ENCODE measurements at places on chromosomes 3 and 15. TPM values are rescaled to one million over a fixed set of nuclear protein-coding genes. Genes with fewer than 3 reads are reported as not detected.
A peak's percentile ranks its signal among the peaks of the same experiment; 100 is the strongest.

GRCh38 chr3:12507591-12508281 is 23.5 kb downstream of the TSEN2 start:
- peaks cover 8% of the 10 kb centered on the region for H3K36me3 ChIP-seq
- H3K27me3 ChIP-seq: no peaks in the 10 kb centered on the region
- H3K4me3 ChIP-seq: no peak overlapping the region

DNA sequence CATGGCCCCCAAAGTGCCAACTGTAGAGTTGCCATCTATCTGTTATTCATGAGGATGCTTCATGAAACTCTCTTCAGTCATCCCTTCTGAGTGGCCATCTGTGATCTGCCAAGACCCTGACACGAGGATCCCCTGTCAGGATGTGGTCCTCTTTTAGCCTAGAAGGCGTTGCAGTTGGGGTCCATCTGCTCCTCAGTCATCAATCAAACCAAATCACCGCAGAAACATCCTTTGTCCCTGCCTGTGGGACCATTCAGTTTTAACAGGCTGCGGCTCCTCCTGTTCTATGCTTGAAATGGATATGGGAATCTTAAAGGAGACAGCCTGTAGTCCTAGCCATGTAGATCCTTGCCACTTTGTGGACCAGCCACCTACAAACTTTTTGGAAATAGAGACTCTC is 5.9 kb upstream of the RPS27L start:
- H3K36me3 ChIP-seq: peaks cover 2% of the 10 kb centered on the region
- no peak overlapping the region for H3K4me3 ChIP-seq
- H3K27ac ChIP-seq: no peak overlapping the region
- no peak for DNase-seq
- no peaks in the 10 kb centered on the region for H3K4me1 ChIP-seq

DNA sequence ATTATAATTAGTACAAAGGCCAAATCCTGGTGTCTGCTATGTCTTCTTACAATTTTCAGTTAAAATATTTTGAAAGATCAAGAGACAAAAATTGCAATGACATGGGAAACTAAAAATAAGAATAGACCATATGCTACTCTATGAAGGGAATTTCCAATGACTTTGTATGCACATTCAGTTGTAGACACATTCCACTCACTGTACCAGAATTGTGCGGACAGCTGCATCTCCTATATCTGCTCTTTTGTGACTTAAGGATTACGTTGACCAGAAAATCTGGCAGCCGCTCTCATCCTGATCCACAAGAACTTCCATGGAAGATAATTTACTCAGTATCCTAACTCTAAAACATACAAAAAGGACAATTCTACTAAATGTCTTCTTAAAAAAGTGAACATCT is 493.9 kb upstream of the KCNMB2 start:
- H3K27ac ChIP-seq: no peak overlapping the region
- no peaks in the 10 kb centered on the region for H3K4me1 ChIP-seq
- no peaks in the 10 kb centered on the region for H3K27me3 ChIP-seq
- no peak for DNase-seq
- H3K4me3 ChIP-seq: no peak overlapping the region

DNA sequence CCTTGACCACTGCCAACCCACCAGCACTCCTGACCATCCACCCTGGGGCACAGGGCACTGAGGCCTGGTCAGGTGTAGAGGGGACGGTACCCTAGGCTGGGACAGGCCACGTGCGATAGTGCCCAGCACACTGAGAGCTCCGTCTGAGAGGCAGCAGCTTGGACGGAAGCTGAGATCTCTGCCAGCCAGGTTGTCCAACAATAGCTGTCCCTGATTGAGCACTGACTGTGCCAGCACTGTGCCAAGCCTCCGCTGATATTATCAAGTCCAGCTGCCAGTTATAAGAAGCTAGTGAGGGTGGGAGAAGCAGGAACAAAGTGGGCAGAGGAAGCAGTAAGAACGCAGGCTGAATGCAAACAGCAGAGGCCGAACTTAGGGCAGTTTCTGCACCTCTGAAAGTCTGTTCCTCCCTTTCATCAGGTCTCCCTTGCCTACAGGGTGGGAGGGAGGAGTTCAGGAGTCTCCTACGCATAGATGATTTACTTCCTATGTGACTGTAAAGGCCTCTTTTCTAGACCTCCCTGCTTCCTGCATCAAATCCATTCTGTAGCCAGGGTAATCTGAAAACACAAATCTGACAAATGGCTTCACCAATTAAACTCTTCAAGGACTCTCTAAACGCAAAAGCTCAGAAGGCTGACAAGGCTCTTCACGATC is 29.7 kb downstream of the MRPS11 start:
- no peaks in the 10 kb centered on the region for H3K36me3 ChIP-seq
- H3K27ac ChIP-seq: no peak overlapping the region
- no peaks in the 10 kb centered on the region for H3K27me3 ChIP-seq
- no peaks in the 10 kb centered on the region for H3K4me1 ChIP-seq
- no peak for DNase-seq

DNA sequence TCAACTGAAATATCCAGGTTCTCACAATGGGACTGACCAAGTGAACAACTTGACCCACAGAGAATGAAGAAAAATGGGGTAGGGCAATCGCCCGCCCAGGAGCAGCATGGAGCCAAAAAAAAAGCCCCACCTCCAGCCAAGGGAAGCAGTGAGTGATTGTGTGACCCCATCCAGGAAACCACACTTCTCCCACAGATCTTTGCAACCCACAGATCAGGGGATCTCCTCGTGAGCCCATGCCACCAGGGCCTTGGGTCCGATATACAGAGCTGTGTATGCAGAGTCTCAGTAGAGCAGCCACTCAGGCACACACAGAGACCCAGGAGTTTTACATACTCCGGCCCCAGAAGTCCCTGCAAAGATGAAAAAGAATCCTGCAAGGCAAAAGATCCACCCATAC is 35.7 kb downstream of the PYGO1 start:
- H3K27me3 ChIP-seq: no peaks in the 10 kb centered on the region
- no peak for DNase-seq
- H3K4me3 ChIP-seq: no peak overlapping the region
- H3K36me3 ChIP-seq: no peaks in the 10 kb centered on the region

GRCh38 chr3:29513236-29513635 is 232.4 kb downstream of the RBMS3 start:
- no peak for DNase-seq
- no peak overlapping the region for H3K27ac ChIP-seq
- H3K27me3 ChIP-seq: no peaks in the 10 kb centered on the region
- H3K36me3 ChIP-seq: no peaks in the 10 kb centered on the region

DNA sequence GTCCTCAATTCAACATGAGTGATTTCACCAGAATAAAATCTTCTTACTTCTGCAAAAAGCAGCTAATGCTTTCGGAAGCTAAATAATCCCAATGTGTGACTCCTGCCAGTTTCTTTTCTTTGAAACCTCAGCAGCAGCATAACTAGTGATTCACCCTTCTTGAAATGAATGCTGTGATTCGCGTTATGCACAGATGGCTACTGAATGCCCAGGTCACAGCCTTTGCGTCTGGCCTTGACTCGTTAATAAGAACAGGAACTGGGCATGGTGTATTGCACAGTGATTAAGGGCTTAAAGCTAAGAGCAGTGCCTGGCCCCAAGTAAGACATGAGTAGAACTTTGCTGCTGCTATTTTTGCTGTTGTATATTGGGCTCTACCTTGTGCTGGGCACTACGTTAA is 19.0 kb downstream of the CGNL1 start:
- H3K27me3 ChIP-seq: no peaks in the 10 kb centered on the region
- no peak overlapping the region for H3K4me3 ChIP-seq
- no peaks in the 10 kb centered on the region for H3K4me1 ChIP-seq
- no peaks in the 10 kb centered on the region for H3K36me3 ChIP-seq
- no peak overlapping the region for H3K27ac ChIP-seq

- no peaks in the 10 kb centered on the region for H3K36me3 ChIP-seq
- peak; percentile 46 for DNase-seq
- no peaks in the 10 kb centered on the region for H3K4me1 ChIP-seq
- no peaks in the 10 kb centered on the region for H3K27me3 ChIP-seq
- H3K4me3 ChIP-seq: no peak overlapping the region
Measured at GRCh38 chr3:157572559-157573270, 69.5 kb upstream of the VEPH1 start.

DNA sequence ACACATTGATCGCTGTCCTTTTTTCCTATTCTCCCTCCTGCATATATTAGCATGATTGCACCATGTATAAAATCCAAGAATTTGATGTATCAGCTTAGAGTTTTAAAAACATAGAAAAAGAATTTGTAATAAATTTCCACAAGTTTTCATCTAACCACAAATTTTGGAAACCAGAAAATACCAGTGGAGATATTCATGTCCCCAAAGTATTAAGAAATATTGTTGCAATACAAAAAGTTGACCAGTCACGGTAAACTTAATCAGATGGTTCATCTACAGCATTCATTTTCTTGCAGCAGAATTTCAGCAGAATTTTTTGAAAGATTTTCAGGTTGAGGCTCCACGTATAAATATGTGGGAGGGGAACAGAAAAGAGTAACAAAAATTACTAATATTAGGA is 500.9 kb upstream of the MDFIC2 start:
- H3K4me1 ChIP-seq: no peaks in the 10 kb centered on the region
- no peak overlapping the region for H3K4me3 ChIP-seq
- no peak overlapping the region for H3K27ac ChIP-seq
- no peaks in the 10 kb centered on the region for H3K27me3 ChIP-seq
- H3K36me3 ChIP-seq: no peaks in the 10 kb centered on the region

GRCh38 chr3:64295594-64295993 is 70.3 kb upstream of the PRICKLE2 start:
- no peak overlapping the region for H3K4me3 ChIP-seq
- no peaks in the 10 kb centered on the region for H3K4me1 ChIP-seq
- no peaks in the 10 kb centered on the region for H3K27me3 ChIP-seq
- no peak for DNase-seq

DNA sequence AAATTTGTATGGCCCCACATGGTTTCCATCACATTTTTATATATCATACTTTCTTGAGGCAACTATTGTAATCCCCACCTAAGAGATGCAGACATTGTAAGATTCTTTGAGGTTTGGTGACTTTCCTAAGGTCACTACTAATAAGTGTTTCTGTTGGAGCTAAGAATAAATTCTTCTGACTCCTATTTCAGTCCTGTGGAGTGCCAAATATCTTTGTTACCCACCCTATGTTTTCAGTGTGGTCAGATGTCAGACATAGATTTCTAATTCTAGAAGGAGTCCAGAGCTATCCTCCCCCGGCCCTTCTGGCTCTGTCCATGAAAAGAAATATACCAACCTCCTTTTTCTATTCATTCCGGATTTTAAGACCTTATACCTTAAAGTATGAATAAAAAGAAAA is 46.2 kb upstream of the FILIP1L start:
- no peak overlapping the region for H3K27ac ChIP-seq
- no peaks in the 10 kb centered on the region for H3K27me3 ChIP-seq
- H3K36me3 ChIP-seq: no peaks in the 10 kb centered on the region
- no peak for DNase-seq
- H3K4me1 ChIP-seq: no peaks in the 10 kb centered on the region
- no peak overlapping the region for H3K4me3 ChIP-seq

DNA sequence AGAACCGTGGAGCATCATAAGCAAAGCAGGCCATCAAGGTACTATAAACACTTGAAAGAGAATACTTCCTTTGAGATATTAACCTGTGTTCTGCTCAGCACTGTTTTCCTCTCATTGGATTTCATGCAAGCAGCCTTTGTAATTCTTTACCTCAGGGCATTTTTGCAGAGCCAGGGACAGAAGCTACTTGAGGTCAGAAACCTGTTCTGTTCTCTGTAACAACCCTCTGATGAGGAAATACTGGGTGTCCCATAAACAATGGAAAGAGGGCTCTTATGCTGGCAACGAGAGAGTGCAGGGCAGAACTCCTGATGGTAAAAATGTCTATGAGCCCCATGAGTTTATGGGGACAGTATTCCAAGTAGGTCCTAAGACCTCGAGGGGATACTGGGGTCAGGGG is 66.0 kb downstream of the DCLK3 start:
- H3K4me3 ChIP-seq: no peak overlapping the region
- no peak for DNase-seq
- no peaks in the 10 kb centered on the region for H3K4me1 ChIP-seq
- H3K27me3 ChIP-seq: no peaks in the 10 kb centered on the region

- H3K36me3 ChIP-seq: no peaks in the 10 kb centered on the region
- no peak overlapping the region for H3K27ac ChIP-seq
- no peak overlapping the region for H3K4me3 ChIP-seq
- DNase-seq: no peak
- no peaks in the 10 kb centered on the region for H3K4me1 ChIP-seq
- H3K27me3 ChIP-seq: no peaks in the 10 kb centered on the region
Measured at GRCh38 chr15:85963262-85963760, 116.4 kb upstream of the AGBL1 start.

GRCh38 chr3:42649006-42649405 is 4.5 kb upstream of the ZBTB47 start:
- H3K4me3 ChIP-seq: no peak overlapping the region
- H3K27ac ChIP-seq: no peak overlapping the region

GRCh38 chr3:57393977-57394376 is 101.5 kb upstream of the ASB14 start:
- H3K4me1 ChIP-seq: no peaks in the 10 kb centered on the region
- H3K27me3 ChIP-seq: no peaks in the 10 kb centered on the region
- no peak for DNase-seq
- no peak overlapping the region for H3K27ac ChIP-seq
- no peaks in the 10 kb centered on the region for H3K36me3 ChIP-seq

GRCh38 chr3:185460719-185461350 is 38.0 kb downstream of the TMEM41A start:
- H3K36me3 ChIP-seq: peaks cover 13% of the 10 kb centered on the region
- H3K27ac ChIP-seq: no peak overlapping the region
- no peaks in the 10 kb centered on the region for H3K4me1 ChIP-seq

GRCh38 chr3:128179484-128179819 is 26.2 kb downstream of the EEFSEC start:
- H3K27ac ChIP-seq: no peak overlapping the region
- no peak overlapping the region for H3K4me3 ChIP-seq
- DNase-seq: no peak
- no peaks in the 10 kb centered on the region for H3K4me1 ChIP-seq
- H3K27me3 ChIP-seq: no peaks in the 10 kb centered on the region

The TRMT10C gene
- 23.7 TPM for polyA plus RNA-seq

The RTP3 gene
- polyA plus RNA-seq: 0.06 TPM

The SCN11A gene
- not detected for polyA plus RNA-seq

The FEZF2 gene
- not detected for polyA plus RNA-seq

The NDN gene
- 12.7 TPM for polyA plus RNA-seq

The LINGO1 gene
- polyA plus RNA-seq: not detected

The NDUFB5 gene
- polyA plus RNA-seq: 124 TPM

The LRRIQ4 gene
- not detected for polyA plus RNA-seq

Measured in small intestine (tissue), 16 donors.